ENCODE measurements at places on chromosomes 2 and 18. TPM values are rescaled to one million over a fixed set of nuclear protein-coding genes. Genes with fewer than 3 reads are reported as not detected.

Gene SLC16A14
- total RNA-seq: not detected

Gene MFSD2B
- total RNA-seq: not detected

Gene ERMN
- not detected for total RNA-seq

Gene CD8A
- total RNA-seq: 0.08 TPM

Gene CLASP1
- total RNA-seq: 31.5 TPM

Gene ZNG1B
- total RNA-seq: 26.6 TPM

All from A375 (cell line).